ENCODE measurements at places on chromosomes 5 and 9.

DNA sequence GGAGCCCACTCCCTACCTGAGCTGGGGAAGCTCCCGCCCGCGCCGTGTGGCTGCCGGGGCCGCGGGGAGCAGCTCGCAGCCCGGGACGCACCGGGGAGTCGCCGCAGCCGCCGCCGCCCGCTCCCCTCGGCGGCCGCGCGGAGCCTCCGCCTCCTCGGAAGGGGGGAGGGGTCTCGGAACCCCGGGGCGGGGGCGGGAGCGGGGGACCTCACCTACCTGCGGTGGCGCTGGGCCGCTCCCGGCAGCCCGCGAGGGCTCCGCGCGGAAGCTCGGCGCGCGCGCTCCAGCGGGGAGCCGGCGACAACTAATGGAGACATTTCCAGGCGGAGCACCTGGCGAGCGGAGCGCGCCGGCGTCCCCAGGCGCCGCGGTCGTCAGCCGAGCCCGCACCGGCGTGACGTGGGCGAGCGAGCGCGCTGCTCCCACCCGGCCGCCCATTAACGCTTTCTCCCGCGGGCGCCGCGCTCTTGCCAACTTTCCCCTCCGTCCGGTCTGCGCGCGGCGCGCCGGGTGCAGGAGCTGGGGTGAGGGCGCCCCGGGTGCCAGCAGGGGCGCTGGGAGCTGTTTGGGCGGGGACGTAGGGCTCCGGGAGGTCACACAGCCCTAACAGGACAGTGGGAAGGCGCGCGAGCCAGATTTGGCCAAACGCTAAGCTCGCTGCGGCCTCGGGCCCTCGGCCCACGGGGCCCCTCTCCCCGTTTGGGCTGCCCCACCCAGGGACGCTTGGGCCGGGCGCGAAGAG is 4.3 kb upstream of the IRX4 start:
- no peak for DNase-seq

GRCh38 chr9:75997206-75997605 is 106.7 kb downstream of the PCSK5 start:
- DNase-seq = no peak

DNA sequence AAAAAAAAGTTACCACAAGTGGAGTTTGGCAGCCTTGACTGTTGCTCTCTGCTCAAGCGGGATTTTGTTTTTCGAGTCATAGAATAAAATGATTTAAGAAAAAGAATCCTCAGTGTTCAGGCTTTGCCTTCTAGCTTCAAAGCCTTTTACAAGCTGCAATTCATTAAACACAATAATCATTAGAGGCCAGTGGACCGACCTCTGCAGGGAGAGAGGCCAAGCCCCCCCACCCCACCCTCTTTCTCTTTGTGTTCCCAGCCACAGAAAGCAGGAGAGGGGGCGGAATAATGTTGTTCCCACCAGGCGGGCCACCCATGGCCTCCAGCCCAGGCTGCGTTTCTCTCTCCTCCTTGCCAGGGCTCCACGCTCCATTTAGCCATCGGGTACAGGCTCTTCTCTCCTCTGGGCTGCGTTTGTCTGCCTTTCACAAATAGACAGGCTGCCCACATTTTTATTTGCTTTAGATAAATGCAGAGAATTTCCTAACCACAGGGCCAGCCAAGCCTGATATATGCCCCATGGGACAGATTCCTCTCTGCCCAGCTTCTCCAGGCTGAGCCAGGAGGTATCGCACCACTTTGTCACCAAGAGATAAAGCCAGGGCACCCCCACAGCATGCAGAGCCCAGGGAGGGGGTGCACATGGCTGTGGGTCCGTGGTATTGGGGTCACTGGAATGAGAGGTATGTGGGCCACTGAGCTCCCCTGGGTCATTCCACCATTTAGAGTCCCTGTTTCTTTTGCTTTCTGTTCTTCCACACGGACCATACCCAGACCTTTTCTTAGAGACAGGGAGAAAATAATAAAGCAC is 318.8 kb downstream of the PIK3R1 start:
- DNase-seq = no peak

DNA sequence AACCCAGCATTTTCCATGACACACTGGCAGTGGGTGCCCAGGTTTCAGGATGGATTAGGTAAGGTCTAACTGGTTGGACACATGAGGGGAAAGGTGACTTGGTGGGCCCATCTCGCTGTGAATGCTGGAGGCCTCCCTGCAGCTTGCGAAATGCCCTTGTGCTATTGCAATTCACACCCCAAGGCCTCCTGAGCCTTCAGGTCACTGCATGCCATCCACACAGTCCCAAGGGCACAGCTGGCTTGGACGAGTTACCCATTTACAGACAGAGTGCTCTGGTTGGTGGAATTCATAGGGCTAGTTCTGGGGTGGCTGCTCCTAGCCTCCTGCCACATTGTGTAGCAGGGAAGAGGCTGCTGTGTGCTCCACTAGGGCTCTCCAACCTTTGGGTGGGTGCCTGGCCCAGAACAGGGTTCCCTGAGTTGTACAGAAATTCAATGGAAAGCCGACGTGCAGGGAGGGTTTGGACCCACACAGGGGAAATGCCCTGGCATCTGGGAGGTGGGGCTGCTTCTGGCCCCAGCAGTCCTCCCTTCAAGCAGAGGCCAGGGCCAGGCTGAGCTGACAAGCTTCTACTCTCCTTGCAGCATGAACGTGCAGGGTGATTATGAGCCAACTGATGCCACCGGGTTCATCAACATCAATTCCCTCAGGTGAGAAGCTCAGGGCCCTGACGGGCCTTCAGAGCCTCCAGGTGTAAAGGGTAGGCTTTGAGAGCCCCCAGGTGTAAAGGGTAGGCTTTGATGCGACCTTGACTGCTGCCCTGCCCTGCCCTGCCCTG is 54.3 kb downstream of the ASS1 start:
- no peak for DNase-seq

DNA sequence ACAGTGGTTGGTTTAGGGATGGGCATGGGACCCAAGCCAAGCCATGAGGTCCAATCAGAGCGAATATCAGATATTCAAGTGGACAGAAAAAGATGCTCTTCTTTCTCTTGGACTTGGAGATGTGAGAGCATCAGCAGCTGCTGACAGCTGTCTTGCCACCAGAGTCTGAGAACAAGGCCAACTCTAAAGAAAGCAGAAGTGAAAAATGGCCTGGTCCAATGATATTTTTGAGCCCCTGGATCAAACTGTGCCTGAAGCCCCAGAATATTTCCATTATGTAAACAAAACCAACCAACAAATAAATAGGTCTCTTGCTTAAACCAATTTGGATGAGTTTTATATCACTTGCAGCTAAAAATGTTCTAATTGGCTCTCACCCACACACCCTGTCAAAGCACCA is 30.7 kb upstream of the JADE2 start:
- no peak for DNase-seq

- no peak for DNase-seq
Measured at GRCh38 chr9:137161558-137162486, 8.0 kb downstream of the LRRC26 start.

GRCh38 chr5:151886546-151887275 is 37.9 kb downstream of the GLRA1 start:
- DNase-seq = no peak

GRCh38 chr9:128735373-128735772 is 11.4 kb upstream of the ZDHHC12 start:
- no peak for DNase-seq

Data from stimulated activated CD4-positive, alpha-beta T cell treated with anti-CD3 and anti-CD28 coated beads, Interleukin-15, amount 100 ng/mL, for 48 hours (primary cell).